Smooth muscle cell of bladder (primary cell): ENCODE measurements at places on chromosomes 6 and 20. TPM values are rescaled to one million over a fixed set of nuclear protein-coding genes. Genes with fewer than 3 reads are reported as not detected.

TPX2 gene
- 4.6 and 5.6 TPM in 2 replicates for total RNA-seq

ECT2L gene
- total RNA-seq = under 0.01 TPM in 1 of 2 replicates, not detected in the other

OGFRL1 gene
- total RNA-seq = 17.7 and 18.9 TPM in 2 replicates

SLC17A5 gene
- total RNA-seq = 34.3 and 48.1 TPM in 2 replicates

MOCS1 gene
- total RNA-seq = 8.0 and 10.4 TPM in 2 replicates

SLCO4A1 gene
- total RNA-seq = 0.09 and 0.14 TPM in 2 replicates

FAM229B gene
- total RNA-seq = 35.7 and 38.8 TPM in 2 replicates
